ENCODE measurements at places on chromosomes 5 and 9.
A peak's percentile ranks its signal among the peaks of the same experiment; 100 is the strongest.

DNA sequence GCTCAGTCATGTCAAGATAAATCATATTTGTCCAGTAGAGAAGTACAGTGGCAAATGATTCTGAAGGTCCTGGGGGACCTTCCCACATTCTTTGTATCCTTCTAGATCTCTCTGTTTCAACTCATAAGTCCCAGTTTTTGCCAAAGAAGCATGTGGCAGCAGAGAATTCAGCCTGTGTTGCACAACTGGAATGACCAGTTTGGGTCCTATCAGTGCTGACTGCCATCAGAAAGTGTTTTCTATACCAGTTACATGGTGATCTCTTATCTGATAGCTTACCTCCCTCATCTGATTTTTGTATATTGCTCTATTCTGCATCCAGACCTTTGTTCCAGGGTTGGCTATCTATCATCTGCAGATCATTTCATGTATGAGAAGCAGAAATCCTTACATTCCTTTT lies 21.7 kb downstream of the GM2A start:
- no peak for DNase-seq

- no peak for DNase-seq
Measured at GRCh38 chr9:13364271-13365000, 84.9 kb upstream of the MPDZ start.

DNA sequence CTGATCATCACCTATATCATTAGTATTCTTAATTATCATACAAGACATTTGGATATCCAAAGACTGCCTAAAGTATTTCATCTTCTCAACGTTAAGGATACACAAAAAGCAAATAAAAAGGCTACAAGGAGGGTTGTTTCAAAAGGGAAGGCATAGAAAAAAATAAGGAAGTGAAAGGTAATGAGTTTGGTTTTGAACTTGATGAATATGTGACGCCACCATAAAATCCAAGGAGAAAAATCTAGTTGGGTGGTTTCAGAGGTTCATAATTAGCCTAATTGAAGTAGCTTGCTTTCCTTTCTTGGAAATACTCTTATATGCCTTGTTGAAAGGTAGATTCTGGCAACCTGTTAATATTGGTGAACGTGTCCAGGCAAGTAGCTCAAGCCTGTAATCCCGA lies 96.1 kb upstream of the SGCD start:
- no peak for DNase-seq

DNA sequence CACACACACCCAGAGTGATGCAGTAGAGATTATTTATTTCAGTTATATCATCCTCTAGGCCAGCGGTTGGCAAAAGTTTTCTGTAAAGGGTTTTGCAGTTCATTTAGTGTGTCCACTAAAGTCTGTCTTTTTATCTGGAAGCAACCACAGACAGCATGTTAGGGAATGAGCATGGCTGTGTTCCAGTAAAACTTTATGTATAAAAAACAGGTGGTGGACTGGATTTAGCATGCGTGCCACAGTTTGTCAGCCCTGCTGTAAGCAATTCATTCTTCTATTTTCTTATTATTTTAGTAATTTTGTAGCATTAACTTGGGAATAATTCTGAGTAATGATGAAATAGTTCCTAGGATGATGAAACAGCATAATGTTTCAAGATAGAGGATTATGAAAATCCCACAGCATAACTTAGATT lies 51.7 kb downstream of the CCNH start:
- no peak for DNase-seq

DNA sequence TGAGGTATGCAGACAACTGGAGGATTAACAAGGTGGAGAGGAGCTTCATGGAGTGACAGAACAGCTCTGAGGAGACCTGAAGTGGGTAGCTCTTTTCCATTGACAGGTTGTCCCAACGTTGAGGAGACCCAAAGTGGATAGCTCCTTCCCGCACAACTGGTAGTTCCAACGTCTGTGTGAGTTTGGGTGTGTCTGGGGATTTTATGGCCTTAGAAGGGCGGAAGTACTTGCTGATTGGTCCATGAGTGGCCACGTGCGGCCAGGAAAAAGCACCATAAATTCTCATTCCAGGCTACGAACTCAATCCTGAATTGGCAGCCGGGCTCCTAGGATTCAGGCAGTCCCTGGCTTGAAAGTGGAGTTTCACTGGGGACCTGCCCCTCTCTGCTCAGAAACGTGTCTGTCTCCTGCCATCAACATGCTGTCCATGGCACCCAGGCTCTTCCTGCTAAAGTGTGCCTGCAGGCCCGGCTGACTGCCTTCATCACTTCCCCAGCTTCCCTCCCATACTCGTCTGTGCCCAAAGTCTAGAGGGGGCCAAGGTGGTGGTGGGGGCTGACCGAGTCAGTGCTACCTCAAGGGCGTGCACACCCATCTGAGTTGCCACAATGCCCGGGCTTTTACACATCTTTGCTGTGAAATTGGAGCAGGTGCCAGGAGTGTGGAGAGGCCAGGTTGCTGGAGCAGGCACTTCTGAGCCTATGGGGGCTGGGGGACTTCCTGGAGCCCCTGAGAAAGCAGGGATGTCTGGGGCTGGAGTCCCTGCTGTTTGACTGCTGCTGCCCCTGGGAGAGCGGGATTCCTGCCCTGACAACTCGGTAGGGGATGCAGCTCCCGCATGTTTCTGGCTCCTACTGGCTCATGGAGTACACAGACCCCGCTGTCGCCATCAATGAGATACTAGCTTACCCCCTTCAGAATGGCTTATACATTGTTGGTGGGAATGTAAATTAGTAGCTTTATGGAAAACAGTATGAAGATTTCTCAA lies 2034.6 kb upstream of the ACO1 start:
- no peak for DNase-seq

DNA sequence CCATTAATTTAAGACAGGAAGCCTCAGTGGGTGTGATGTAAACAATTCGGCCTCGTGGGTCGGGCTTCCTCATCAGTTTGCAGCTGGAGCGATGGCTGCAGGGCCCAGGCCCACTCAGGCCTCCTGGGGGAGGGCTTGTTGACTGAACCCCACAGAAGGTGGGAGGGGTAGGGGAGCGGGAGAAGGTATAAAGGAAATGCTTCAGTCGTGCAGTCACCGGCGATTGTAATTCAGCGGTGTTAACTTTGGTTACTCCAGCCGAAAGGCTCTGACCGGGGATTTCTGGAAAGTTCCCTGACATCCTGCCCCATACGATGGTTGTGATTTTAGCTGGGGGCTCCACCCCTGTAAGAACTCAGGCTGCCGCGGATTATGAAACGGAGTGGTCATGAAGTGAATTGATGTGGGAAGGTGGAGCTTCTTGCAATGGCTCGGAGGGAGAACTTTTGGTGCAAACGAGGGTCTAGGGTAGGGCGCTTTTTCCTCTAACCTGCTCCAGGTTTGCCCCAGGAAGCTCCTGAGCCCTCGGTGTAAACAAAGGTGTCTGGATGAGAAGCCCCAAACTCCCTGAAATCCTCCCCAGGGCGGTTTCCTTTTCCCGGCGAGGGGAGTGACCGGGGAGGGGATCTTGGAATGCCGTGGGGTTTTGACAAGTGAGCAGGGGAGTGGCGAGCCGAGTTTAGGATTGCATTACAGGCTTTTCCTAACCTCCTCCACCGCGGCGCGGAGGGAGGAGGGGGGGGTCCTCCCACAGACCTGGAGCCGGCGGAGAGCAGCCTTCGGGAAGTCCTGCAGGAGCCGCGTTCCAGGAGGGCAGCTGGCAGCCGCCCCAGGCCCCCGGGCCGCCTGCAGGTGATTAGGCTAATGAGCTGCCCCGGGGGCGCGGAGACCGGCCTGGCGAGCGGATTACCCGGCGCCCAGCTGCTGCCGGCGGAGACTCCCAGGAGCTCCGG lies 215.5 kb downstream of the PDZD2 start:
- no peak for DNase-seq

DNA sequence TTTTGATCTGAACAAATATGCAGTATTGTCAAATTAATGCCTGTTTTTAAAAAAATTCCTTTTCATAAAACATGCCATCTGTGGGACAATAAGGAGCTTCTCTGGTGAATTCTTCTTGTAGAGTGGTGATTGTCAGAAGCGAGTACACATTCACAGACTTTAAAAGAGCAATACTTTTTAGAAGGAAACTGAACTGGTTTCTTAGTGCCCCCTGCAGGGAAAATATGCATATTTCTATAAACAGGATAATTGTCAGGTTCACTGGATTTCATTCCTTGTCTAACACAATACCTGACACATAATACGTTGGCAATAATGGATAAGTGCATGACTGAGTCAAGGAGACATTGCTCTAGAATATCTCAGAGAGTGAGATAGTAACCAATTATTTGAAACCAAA lies 133.7 kb downstream of the KIF4B start:
- DNase-seq: peak; percentile 3

- no peak for DNase-seq
Measured at GRCh38 chr9:32931129-32931528, 70.3 kb downstream of the APTX start.

DNA sequence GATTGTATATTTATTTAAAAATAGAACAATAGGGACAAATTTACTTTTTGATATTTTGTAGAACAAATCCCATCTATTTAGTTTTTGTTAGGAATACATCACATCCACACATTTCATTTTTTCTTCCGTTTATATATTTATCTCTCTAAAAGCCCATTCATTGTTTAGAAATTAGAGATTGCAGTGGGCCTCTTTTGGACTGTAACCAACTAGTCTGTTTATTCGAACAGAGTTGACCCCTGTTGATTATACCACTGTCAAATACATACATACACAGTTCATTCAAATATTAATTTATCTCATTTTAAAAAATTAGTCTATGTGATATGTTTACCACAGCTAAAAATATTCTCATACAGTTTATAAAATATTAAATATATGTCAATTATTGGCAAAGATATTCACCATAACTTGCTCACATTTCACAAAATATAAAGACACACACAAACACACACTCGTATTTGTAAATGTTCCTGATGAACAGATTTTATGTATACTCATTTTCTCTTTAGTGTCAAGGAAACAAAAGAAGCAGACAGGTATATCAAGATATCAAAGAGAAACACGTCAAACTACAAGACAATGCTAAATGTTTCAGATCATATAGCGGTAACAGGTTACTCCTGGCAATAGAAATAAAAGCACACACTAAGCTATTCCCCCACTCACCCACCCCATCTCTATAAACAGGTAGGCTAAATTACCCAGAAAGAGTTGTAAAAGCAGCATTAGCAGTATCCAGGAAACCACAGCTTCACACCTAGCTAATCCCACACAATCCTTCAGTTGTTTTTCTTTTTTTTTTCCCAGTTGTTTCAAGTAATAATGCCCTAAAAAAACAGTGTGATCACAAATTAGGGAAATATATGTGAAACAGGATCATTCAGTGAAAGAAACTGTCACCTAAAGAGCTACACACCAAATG lies 283.9 kb downstream of the ADAMTS6 start:
- no peak for DNase-seq

GRCh38 chr9:4614627-4615026 lies 47.5 kb upstream of the PLPP6 start:
- no peak for DNase-seq

Data from KBM-7 (cell line).